ENCODE measurements at places on chromosomes 7 and 10.

DNA sequence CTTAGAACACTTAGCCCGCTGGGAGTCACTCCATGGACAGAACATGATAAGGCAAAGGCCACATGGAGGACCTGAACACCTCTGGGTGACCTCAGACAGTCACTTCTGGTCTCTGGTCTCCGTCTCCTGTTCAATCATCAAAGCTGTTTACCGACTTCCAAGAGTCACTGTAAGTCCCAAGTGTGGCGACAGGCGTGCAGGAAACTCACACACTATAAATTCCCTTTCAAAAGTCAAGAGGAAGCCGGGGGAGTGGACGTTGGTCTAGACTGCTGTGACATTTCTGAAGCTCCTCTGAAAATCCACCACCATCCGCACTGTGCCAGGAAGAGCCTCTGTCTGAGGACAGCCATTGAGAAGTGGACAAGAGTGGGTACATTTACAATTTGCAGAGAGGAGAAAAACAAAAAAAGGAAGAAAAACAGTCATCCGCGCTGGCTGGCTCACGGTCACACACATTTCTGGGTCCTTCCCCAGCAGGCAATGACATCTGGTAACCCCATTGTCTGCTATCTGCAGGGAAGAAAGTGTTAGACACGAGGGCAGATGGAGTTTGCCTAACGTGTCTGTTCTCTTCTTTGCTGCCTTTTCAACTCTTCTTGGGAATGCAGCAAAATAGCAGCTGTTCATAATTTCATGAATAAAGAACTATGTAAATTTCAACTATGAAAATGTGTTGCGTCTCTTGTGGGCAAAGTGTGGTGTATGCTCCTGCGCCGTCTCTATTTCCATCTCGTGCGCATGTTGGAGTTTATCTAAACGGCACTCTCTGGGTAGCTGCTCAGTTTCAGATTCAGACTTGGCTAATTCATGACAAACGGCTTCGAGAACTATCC, 32.9 kb upstream of the CUX1 start:
- DNase-seq: no peak

DNA sequence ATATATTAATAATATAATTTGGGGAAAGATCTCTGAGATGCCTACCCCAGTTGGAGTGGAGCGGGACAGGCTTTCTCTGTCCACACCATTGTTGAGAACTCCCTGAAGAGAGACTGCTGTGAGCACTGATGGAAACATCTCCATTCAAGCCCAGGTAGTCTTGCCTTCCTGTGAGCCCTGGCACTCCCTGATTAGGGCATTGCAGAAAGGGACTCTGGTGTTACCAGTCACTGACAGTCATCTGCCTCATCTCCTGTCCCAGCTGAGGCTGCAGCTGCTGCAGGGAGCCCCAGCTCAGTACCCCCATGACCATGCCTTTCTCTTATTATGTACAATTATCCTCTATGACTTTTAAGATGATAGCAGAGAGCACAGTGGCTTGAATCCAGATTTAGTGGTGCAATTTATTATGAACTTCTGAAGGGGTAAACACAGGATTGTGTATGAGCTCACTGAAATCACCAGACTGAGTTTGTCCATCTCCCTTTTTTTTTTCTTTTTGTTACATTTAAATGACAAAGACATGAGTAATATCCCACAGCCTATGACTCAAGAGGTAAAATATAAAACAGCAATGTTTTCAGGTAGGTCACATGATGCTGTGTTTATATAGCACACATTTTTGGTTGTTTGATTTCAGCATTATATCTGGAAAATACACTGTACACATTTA, 236.9 kb downstream of the SLC25A13 start:
- peak; percentile 97 for DNase-seq

DNA sequence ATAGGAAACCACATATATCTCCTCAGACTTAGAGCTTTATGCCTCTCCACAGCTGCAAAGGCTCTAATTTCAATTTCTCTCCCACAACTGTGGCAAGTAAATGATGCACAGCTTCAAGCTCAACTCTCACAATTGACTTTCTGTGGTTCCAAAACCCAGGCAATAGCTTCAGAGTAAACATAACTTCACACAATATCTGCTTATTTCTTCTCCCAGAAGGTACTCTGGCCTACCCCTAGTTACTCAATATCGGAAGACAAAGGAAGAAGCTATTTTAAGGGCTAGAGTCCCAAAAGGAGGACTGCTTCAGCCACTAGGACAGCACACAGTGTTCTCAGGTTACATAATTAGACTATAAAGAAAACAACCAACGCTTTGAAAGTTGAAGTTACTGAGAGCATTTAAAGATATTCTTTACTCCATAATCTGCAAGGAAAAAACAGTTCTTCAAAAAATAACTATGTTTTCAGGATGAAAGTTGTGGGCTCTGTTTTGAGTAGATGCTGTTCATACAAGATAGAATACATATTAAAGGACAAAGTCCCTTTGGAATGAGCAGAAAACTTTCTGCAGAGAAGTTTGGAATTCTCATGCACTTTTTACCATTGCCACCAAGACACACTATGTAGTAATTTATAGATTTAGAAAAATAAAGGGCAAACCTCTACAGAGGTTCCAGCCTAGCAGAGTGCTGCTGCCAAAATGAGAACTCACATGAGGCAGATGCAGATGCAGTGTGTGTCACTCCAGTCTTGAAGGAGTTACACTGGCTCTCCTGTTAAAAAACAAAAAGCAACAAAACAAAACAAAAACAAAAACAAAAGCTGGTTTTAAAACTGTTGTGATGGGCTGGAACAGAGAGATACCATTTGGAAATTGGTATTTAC, 81.8 kb downstream of the NT5C2 start:
- no peak for DNase-seq

DNA sequence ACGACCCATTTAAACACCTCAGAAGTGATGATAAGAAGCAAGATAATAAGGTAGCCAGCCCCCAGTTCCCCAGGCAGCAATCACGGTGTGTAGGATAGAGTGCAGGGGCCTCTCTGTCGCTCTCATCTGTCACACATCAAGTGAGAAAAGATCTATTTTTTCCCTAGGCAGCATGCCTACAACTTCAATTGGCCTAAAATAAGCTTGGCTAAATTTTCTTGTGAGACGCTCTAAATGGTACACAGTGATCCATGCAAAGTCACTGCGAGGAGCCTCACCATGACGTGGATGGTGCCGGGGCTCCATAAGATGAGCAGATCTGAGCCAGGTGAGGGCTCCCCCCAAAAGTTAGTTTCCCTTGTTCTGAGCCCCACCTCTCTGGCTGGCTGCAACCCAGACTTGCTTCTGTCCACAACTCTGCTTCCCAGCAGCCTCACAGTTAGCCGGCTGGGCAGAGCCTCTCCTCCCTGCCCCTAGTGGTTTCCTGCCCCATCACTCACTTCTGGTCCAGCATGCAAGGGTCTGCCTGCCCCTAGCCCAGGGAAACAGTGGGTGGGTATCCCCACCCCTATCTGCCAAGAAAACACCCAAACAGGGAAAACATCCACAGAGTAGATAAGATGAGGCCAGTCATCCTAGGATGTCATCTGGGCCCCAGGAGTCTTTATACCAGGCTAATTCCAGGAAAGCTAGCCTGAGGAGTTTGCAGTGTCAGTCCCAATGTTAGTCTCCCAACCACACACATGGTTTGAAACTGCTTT, 342.1 kb downstream of the GRID1 start:
- no peak for DNase-seq

- DNase-seq: no peak
Observed at GRCh38 chr7:42314696-42315095, 77.7 kb upstream of the GLI3 start.

GRCh38 chr10:111762114-111762513, 421.5 kb downstream of the GPAM start:
- DNase-seq: no peak

DNA sequence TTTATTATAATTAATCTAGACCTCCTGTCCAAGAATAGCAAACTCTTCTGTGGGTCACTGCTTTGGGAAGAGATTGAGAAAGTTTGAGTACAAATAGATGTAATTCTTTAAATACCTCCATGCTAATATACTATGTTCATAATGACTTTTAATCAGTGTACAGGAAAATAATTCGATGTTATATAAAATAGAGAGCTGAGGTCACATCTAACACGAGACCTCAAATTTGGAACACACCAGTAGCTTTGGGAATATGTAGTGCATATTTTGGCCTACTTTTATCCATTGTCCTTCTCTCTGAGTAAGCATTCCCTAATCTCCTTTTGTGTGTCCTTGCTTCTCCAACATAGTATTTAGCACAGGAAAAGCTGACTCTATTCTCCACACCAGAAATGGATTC, 27.3 kb upstream of the CABCOCO1 start:
- no peak for DNase-seq

DNA sequence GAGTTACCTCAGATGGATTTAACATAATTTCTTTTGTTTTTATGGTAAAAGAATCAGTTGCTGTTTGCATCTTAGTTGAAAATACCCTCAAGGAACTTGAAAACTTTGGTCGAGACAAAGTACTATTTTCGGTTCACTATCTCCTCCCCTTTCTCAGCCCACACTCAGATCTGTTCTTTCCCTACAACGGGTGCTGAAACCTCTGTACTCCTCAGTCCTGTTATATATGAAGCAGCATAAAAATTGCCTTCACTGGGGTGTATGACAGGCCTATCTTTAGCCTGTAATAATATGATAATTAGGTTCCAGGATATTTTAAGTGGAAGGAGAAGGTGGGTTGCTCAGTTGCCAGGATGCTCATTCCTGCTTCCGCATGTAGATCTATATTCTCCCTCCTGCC, 105.2 kb upstream of the NOBOX start:
- no peak for DNase-seq

Data from NCI-H1417 treated with DMSO at 0.1 percent for 48 hours (cell line).